SK-MEL-5 (cell line): ENCODE measurements at places on chromosomes 2 and 18.
A peak's percentile ranks its signal among the peaks of the same experiment; 100 is the strongest.

DNA sequence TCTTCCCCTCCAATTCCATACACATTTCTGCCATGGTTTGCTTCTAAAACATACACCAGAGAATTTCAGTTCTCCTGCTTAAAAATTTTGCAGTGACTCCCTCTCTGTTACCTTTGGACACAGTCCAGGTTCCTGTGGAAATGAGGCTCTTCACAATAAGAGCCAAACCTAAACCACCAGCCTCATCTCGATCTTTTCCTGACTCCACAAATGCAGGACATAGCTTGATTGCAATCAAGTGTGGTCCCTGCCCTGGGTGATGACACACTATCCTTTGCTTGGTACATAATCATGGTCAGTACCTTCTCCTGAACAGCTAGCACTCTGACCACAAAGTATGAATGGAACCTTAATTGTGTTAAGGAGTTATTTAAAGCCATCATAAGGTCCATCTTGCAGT is 134.9 kb upstream of the CHAC2 start:
- DNase-seq = no peak

GRCh38 chr2:180442860-180443644 is 436.0 kb upstream of the CWC22 start:
- DNase-seq = peak; percentile 4

GRCh38 chr2:1521878-1522830 is 108.9 kb downstream of the TPO start:
- DNase-seq = no peak

- no peak for DNase-seq
Observed at GRCh38 chr18:49766646-49767045, 46.7 kb downstream of the ACAA2 start.

- no peak for DNase-seq
Observed at GRCh38 chr2:232687382-232688160, 9.6 kb upstream of the GIGYF2 start.

DNA sequence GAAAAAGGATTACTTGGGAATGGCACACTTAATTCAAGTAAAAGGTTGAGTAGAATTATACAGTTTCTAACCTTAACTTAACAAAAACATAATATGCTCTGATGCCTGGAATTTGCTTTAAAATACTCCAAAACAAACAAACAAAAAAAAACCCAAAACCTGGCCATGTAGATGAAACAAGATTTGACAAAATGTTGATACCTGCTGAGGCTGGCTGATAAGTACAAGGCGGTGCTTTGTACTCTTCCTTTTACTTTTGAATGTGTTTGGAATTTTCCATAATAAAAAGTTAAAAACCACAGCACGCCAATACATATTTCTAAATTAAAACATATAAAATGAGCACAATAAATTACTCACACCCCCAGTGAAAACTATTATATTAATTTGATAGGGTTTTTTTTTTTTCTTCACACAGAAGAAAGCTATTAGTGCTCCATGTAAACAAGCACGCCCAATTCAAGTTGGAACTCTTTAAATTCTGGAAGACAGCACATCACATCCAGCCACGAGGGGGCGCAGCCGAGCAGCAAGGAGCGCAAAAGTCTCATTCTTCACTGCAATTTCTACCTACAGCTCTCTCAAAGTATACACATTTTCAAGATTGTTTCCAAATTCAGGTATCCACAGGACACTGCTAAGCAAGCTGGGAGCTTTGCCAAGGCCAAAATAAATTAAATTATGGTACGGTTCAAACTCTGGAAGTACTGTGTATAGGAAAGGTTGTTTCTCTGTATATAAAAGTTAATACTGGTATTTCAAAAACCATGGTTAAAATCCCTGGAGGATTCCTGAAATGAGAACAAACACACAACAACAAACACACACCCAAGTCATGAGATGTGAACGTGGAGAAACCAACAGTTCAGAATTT is 7.5 kb downstream of the SERTAD2 start:
- peak; percentile 88 for DNase-seq

DNA sequence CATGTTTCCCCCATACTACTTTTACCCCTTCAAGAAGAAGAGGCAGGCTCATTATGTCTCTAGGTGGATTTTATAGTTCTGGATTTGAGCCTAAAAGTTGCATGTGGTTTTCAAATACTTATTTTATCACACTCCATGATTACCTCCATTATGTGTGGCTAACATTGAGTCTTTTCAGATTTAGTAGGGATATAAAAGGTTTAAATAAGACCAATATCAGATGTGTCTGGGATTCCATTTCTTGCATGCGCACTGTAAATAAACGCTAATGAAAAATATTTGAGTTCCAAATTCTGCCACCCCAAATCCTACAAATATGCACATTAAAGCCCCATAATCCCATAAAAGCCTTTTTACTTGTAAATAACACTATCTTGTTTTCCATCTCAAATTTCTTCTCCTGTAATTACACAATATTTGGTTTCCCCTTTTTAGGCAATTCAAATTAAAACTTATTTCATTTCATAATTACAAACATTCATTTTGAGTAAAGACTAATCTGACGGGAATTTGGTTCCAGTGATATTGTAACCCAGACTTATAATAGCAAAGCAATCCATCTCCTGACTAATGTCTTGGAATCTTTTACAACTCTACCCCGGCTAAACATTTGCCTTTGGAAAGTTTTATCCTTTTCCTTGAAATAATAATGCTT is 600.0 kb downstream of the SLC4A3 start:
- DNase-seq = no peak

DNA sequence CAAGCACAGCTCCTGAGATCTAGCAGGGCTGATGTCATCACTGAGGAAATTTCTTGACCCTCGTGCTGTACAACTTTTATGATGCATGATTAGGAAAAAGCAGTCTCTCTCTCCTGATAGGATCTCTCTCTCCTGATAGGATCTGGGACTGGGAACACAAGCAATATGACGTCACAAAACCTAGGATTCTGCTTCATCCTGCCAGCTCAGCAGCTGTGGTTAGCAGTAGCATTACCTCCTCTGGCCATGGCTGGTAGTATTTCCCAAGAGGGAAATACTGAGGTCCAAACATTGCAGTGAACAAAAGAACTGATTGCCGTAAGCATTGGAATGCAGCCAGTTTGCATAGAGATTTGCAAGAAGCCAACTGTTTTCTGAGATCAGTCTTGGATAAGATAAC is 521.2 kb upstream of the POU3F3 start:
- peak; percentile 16 for DNase-seq

DNA sequence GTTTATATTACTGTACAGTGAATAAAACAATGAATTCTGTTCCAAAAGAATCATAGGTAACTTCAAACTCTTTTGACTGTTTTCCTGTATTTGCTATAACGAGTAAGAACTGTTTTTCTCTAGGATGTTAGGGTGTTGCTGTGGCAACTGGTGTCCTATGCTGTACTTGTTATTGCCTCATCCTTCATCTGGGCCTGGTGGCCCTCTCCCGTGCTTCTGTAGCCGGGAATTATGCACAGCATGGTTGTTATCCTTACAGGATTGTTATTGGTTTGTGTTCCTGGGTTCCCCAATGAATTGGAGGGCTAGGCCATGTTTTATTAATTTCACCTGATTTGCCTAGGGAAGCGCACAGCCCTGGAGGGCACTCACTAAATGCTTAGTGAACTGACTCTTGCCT is 279.2 kb downstream of the PTPRM start:
- no peak for DNase-seq

DNA sequence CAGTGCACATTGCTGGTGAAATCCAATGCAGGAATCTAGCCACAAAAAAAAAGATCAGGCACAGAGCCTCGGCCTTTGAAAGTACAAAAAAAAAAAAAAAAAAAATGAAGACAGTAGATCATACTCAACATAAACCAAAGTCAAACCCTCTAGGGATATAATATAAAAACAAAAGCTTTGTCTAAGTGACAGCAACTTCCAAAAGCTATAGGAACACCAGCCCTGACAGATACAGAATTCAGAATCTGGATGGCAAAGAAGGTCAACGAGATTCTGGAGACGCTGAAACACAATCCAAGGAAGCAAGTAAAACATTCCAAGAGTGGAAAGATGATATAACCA is 54.0 kb upstream of the SCN1A start:
- DNase-seq = no peak

- DNase-seq = no peak
Observed at GRCh38 chr18:12302391-12303147, 5.5 kb upstream of the TUBB6 start.

DNA sequence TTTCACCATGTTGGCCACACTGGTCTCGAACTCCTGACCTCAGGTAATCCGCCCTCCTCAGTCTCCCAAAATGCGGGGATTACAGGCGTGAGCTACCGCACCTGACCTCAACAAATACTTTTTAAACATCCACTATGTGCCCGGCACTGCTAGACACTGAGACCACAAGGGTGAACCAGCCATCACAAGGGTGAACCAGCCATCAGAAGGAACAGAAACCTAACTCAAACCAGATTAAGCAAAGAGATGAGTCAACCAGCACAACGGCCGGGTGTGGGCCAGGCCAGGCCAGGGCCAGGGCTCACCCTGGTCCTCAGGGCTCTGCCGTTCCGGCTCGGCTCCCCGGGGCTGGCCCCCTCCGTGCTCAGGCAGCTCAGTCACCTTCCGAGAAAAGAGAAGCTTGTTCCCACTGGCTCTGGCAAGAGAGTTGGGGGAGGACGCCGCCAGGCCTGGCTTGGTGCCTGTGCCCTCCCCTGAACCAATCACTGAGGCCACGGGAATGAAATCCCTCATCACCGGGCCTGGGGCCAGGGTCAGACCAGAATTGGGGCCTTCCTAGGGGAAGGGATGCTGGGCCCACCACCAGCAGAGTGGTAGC is 4.4 kb downstream of the TEX44 start:
- DNase-seq = no peak

GRCh38 chr2:127052771-127053691 is 53.9 kb downstream of the BIN1 start:
- no peak for DNase-seq

DNA sequence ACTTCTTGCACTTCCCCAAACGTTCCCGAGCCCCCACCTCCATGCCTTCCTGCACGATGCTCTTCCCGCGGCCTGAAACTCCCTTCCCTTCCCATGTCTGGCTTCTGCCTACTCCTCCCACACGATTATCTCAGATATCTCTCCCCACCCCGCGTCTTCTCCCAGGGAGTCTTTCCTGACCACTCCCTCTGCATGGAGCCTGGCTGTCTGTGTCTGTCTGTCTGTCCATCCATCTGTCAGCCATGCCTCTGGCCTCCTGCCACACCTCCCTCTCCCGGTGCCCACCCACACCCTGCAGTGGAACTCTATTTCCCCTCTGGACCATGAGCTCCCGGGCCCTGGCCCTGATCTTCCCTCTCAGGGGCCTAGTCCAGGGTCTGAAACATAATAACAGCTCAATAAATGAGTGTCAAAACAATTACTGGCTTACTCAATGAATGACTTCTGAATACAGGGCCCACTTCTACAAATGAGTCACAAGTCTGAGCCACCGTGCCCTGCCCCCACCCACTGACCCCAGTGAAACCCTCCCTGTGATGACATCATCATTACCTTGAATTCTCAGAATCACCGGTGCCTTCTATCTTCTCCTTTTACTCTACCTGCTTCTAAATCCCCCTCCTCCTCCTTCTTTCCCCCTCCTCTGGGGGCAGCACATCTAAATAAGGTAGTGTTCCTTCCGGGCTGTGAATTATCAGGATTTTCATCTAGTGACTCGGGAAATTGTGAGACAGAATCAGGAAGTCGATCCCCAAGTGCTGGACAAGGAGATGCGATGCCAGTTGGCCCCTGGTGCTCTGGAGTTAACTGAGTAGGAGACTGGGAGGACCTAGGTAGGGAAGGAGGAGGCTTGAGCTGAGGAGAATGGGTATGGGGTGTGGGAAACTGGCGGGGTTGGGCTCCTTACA is 46.1 kb upstream of the PLB1 start:
- no peak for DNase-seq

DNA sequence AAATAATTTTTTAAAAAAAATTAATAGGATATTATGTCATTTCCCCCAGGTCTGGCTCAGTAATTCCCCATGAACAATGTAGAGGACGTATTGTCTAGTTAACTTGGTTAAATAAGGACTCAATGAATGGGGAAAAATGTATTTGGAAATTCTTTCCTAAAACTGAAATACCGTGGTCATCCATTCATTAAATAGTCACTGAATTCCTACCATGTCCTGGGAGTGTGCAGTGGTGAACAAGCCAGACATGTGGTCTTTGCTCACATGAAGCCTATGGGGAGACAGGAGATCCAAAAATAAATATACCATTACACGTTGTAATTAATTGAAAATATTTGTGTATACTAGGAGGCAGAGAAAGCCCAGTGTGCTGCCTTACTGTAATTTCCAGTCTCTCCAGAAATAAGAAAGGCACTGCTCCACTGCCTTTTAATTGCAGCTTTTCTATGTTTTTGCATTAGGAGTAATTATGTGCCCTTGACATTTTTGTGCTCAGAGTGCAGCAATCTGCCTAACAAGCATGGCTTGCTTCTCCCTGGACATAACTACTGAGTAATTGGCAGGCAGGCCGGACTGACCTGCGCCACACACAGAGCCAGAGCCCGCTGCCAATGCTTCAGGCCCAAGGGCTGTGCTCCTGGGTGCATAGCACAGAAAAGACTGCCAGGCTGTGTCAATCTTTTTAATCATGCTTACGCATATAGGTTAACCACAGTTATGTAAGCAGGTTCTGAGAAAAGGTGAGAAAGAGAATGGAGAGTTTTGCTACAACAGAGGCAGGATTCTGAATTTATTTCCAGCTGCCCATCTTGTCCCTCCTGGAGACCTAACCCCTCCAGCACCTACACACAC is 22.2 kb upstream of the TTC39C start:
- peak; percentile 66 for DNase-seq

DNA sequence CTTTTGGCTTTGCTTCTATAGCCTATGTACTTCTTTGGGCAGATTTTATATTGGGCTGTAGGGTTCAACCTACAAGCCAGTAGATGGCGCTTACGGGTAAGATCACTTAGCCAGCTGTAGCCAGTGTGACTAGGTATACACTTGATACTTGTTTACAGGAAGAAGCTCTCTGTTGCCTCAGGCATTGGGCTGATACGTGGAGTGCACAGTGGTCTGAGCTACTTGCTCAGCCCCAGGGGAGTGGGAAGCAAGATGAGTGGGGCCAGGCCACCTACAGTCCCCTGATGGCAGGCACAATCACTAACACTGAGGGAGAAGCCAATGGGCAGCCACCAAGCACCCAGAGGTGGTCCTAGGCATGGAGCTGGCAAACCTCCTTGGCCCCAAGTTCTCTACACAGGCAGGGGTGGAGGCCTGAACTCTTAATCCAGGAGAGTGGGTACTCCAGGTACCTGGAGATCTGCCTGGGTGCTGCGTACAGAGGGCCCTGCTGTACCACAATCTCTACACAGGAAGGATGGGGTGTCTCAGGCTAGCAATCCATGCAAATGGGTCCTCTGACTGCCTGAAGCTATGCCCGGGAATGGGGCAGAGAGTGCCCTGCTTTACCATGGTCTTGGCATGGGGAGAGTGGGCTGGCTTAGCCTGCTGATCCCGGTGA is 122.2 kb downstream of the NCOA1 start:
- peak; percentile 87 for DNase-seq

GRCh38 chr2:219078126-219078525 is 17.4 kb upstream of the IHH start:
- no peak for DNase-seq

- DNase-seq = peak; percentile 3
Observed at GRCh38 chr18:22765896-22766295, 167.2 kb upstream of the RBBP8 start.
